Osteoblast (primary cell): ENCODE measurements at places on chromosomes 5 and 9.

GRCh38 chr5:27473307-27474046 lies 435.1 kb upstream of the CDH9 start:
- no peak for DNase-seq

- no peak for DNase-seq
These were observed 357.2 kb downstream of the ARRDC3 start for GRCh38 chr5:91025956-91026355.

DNA sequence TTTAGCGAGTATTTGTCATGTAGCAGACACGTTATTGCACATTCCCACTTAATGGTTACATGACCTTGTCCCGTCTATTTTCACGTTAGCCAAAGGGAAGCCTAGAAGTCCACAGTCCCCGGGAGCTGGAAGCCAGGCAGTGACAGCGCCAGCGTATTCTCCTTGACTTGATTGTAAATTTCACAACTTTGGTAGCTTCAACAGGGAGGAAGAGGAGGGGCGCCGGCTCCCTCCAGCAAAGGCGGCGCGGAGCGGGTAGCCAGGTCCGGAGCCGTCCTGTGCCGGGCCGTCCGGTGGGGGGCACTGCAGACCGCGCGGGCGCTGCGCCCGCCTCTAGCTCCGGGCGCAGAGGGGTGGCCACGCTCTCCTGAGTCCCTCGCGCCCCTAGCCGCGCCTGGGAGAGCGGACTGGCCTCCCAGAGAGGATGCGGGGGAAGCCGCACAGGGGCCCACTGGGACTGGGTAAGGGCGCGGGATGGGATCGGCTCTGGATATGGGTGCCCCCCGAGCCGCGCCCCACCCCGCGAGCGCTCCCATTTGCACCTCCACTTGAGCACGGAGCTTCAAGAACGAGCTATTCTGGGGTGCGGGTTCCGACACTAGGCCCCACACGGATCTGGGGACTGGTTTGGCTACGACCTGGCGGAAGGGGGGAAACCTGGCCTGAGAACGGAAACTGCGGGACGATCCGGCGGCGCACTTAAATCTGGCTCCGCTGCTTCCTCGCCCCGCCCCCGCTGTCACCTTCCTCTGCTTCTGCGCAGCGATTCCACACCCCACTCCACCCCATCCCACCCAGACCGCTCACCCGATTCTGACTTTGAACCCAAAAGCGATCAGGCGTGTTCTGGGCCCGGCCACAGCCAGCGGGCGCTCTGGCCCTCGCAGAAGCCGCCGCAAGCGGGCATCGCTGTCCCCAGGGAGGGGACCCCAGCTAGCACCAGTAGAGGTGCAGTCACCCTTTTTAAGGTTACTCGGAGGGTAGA lies 23.8 kb downstream of the KLF4 start:
- peak; percentile 96 for DNase-seq

- DNase-seq = no peak
These were observed at the start of gene CDH12 for GRCh38 chr5:22852807-22853660. TSS of gene CDH12 (minus strand) at chr5:22853344.

DNA sequence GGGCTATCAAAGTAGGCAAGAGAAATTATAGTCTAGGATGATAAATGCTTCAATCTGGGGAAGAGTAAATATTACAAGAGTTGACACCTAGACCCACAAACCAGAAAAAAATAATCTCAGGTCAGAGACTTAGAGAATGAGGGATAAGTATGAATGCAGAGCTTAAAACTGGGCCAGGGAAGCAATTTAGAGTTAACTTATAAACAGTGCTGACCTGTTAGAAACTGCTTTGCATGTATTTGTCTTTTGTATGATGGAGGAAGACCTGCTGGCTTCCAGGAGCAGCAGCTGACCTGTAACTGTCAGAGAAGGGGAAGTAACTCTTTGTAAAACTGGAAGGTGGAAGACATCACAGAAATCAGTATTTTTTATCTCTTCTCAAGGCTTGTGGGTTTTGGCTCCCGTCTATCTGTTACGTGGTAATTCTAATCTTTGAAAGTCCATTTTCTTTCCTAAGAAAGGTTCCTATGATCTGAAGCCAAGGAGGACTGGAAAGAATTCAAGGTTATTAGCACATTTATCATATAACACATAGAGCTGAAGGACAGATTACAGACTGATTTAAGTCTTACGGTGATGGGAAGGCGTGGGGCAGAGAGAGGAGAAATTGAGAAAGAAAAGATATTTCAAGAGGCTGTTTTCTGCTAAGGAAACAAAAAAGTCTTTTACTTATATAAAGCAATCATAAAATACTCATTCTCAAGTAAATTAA lies 114.7 kb upstream of the ADAMTS19 start:
- no peak for DNase-seq

- DNase-seq = no peak
These were observed 13.1 kb upstream of the FOXI1 start for GRCh38 chr5:170092455-170093101.

DNA sequence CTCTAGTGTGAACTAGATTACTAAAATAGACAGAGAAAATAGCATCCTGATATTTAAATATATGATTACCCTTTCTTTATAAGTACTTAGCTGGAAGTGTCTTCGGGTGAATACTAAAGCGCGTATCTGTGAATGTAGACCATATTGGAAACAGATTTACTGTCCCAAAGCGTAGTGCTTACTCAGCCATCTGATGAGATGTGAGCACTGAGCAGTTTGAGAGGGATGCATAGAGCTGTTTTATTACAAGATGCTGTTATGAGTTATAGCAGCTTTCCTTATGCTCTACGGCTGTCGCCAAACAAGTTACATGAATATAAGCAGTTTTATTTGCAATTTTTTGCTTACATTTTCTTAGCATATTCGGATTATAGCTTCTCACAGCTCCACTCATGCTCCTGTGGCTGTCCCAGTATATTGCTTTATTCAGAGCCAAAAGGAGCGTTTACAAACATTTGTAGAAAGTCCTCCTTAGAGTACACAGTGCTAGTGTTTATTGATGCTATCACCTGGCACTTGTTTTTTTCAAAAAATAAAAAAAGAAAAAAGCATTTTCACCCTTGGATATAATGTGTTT lies 981.4 kb upstream of the WWC1 start:
- no peak for DNase-seq

DNA sequence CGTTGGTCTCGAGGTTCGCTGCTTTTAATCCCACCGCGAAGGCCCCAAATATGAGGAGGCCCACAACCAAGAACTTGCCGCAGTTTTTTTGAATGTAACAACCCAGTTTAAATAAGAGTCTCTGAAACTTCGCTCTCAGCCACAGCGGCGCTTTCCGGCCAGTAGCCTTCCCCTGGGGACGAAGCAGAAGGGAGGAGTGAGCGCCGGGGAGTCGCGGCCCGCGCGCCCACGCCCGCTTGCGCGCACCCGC lies 10.4 kb downstream of the PTCH1 start:
- peak; percentile 94 for DNase-seq

- no peak for DNase-seq
These were observed 58.8 kb downstream of the SLC1A1 start for GRCh38 chr9:4548811-4549725.

GRCh38 chr9:123174079-123174478 lies 94.3 kb downstream of the STRBP start:
- DNase-seq = no peak

- DNase-seq = no peak
These were observed 132.6 kb downstream of the PLK2 start for GRCh38 chr5:58327289-58327688.

DNA sequence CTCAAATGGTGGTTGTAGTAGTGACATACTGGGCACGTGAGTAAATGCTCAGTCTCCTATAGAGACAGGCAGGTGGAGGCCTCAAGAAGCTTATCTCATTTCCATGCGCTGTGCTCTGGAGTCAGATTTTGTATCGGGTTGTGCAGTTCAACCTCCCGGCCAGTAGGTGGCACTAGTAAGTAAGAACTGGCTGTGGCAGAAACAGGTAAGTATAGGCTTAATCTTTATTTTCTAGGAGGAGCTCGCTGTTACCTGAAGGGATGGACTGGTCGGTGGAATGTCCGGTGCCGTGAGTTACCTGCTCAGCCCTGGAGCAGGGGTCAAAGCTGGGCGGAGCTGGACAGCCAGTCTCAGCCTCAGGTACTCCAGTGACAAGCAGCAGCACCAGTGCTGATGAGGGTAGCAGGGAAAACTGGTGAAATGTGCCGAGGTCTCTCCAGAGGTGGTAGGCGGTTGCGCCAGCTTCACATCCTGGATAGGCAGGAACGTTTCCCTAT lies 880.1 kb upstream of the SEMA6A start:
- no peak for DNase-seq

DNA sequence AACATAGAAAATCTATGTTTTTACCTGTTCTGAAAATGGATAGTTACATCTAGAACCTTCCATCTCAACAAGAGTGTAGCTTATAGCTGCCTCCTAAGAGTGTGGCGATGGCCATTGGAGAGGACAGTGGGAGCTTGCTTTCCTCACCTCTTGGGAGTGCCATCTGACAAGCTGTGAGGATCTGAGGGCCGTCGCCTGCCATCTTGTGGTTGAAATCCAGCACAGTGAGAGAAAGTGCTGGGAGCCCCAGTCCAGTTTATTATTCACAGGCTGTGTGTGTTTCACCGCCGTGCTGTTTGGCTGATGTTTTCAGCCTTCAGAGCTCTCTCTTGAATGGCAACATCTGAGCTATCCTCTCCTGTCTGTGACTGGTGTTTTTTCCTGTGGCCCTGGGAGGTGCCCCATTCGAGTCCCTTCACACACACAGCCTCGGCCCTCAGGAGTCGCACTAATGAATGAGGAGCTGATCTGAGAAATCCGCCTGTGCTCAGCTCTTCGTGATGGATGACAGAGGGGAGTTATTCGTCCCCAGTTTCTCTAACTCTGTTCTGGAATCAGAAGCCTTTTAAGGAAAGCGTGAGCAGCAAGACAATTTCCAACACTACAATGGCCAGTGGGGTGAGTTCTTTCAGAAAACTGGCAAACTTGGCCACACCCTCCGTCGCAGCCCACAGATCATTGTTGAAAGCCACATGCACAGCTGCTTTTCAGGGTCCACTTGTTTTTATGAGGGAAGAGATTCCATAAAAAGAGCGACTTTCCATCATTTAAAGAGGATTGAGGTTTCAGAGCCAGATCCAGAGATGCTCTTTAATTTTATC lies 170.3 kb downstream of the PDZD2 start:
- DNase-seq = peak; percentile 87

DNA sequence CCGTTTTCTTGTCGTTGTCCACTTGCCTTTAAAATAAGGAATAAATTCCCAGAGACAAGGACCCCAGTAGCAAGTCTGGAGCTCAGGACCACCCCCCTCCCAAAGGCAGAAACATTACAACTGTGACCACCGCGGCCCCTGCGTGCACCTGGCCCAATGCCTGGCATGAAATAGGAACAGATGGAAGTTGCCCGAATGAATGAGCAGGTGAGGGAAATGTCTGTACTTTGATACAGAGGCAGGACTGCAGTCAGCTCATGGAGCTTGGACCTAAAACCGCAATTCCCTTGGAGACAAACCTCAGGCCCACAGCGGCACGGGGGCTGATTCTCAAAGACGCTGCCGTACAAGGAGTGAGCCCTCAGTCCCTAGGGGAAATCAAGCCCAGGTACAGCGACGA lies 55.3 kb upstream of the SARDH start:
- no peak for DNase-seq

- DNase-seq = peak; percentile 96
These were observed 60.9 kb downstream of the CXXC5 start for GRCh38 chr5:139708877-139709581.

DNA sequence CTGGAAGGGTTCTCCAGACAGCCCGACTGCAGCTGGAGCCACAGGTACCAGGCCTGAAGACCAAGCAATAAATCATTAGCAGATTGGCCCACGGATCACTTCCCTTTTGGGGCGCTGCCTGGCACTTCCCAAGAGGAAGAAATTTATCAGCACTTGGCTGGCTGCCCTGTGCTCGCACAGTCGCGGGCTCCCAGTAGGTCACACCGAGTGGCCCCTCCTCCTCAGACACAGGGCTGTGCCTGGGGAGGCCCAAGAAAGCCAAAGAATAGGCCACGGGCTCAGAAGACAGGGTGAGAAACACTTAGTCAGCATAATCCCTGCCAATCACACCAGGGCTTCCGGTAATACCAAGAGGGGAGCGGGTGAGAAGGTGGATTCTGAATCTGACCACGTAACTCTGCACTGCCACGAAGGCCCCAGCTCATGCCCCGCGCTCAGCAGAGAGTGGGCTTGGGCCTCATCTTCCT lies 115.7 kb upstream of the MSX2 start:
- peak; percentile 11 for DNase-seq

DNA sequence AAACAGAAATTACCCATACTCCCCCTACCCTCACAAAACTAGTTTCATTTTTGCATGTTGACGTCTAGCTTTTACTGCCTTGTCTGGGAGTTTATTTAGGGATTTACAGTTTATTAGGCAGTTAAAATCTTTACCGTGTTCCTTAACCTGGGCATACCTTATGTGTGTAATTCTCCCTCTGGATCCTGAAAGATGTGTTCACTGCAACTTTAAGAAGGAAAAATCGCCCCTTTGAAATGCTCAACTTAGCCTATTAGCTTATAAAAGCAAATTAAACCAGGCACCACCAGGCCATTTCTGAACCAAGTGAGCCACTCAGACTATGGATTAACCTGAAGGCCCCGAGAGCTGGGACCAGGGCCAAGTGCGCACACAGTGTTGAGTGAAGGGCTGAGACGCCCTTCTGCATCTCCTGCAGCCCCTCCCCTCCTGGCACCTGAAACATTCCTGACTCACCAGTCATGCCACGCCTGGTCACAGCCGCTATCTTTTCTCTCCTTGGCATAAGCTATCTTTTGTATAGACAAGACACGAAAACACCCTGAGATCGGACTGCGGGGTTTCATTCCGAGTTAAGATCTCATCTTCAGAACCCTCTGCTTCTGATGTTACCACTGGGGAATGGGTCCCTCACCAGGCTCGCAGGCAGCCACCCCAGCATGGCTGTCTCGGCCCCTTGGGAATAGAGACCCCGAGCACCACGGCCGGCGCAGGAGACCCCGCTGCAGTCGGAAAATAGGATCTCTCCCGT lies 111.9 kb downstream of the ROR2 start:
- peak; percentile 85 for DNase-seq

GRCh38 chr9:133378408-133378962 lies 2.3 kb downstream of the STKLD1 start:
- peak; percentile 56 for DNase-seq

GRCh38 chr9:130265431-130266235 lies at the start of gene HMCN2:
TSS of gene HMCN2 (plus strand) at chr9:130265760. CDS start at chr9:130265879, 119 bp downstream.
- DNase-seq = no peak

DNA sequence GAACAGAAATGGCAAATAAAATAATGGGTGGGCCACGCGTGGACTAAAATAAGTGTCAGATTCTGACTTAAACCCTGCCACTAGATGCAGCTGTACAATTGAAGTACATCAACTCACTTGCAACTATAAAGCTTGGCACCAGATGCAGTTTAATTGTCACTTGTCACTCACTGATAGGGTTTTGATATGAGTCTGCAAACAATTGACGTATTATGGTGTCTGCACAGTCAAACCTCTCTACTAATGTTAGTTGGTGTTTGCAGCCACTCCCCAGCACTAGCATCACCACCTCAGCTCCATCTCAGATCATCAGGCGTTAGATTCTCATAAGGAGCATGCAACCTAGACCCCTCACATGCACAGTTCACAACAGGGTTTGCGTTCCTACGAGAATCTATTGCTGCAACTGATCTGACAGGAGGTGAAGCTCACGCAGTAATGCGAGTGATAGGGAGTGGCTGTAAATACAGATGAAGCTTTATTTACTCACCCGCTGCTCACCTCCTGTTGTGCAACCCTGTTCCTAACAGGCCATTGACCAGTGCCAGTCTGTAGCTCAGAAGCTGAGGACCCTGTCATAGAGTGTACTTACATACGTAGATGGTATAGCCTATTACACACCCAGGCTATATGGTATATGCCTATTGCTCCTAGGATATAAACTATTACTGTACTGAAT lies 72.1 kb upstream of the SEMA6A start:
- no peak for DNase-seq

GRCh38 chr9:101072259-101072658 lies 43.7 kb downstream of the PLPPR1 start:
- no peak for DNase-seq
